ENCODE measurements at places on chromosomes 13 and 19. TPM values are rescaled to one million over a fixed set of nuclear protein-coding genes. Genes with fewer than 3 reads are reported as not detected.

Gene GSX1
- total RNA-seq = not detected

Gene FCER2
- not detected for total RNA-seq

Gene MIDN
- total RNA-seq = 11.0 TPM

Gene RNF225
- total RNA-seq = not detected

Gene KCTD15
- 26.6 TPM for total RNA-seq

Gene ATP4B
- not detected for total RNA-seq

Gene ZIK1
- 12.3 TPM for total RNA-seq

Gene LRRC63
- total RNA-seq = not detected

Gene OR7C1
- total RNA-seq = not detected

Gene ZNF681
- total RNA-seq = 3.1 TPM

Gene PLVAP
- not detected for total RNA-seq

Gene ADGRL1
- 4.8 TPM for total RNA-seq

Gene GPR183
- 0.74 TPM for total RNA-seq

Gene FGF21
- total RNA-seq = not detected

Data from M059J (cell line).